Uterus (tissue), 4 donors: ENCODE measurements at places on chromosomes 3 and 15.

GRCh38 chr3:71987828-71988227 lies 202.9 kb upstream of the PROK2 start:
- DNase-seq, result peak; percentile 38

- no peak for DNase-seq
Measured at GRCh38 chr15:68295014-68295805, 17.7 kb downstream of the FEM1B start.

- DNase-seq, result no peak
Measured at GRCh38 chr3:117063930-117064329, 354.4 kb downstream of the TUSC7 start.

DNA sequence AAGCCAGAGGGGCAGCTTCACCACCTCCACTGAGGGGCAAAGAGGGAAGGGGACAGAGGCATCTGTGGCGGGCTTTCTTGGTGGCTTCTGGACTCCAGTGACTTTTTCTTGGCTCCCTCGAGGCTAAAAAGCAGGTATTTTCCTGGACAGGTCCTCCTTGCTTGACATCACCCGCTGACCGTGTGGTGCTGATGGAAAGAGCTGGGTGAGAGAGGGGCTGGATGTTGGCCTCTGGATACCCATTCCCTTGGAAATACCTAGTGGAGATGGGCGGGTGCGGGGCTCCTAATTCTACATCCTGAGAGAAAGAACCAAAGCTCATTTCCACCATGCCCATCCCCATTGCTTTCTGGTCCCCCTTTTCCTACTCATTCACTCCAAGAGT lies 47.1 kb upstream of the TSEN2 start:
- DNase-seq, result no peak

DNA sequence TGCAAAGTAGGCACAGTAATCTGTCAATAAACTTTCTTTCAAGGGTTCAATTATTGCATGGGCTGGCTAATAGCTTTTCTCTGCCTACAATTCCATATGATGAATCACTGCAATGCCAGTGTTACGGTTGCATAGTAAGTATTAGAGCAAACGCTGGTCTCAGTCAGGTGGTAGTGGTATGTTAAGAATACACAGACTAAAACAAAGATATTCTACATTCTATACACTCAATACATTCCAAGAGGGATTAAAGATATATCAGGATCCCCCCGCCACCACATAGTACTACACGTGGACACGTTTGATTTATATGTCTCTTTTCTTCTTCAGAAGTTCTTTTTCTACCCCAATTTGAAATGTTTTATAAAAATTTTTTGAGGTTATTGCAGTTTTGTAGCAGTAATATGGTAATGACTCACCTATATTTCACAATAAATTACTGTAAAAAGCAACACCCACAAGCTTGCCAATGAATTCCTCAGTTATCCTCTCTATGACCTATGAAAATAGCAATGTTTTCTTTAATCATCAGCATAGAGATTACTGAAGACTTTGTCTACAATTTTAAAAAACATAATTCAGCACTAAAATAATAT lies 68.2 kb downstream of the CD200R1L start:
- DNase-seq, result no peak

DNA sequence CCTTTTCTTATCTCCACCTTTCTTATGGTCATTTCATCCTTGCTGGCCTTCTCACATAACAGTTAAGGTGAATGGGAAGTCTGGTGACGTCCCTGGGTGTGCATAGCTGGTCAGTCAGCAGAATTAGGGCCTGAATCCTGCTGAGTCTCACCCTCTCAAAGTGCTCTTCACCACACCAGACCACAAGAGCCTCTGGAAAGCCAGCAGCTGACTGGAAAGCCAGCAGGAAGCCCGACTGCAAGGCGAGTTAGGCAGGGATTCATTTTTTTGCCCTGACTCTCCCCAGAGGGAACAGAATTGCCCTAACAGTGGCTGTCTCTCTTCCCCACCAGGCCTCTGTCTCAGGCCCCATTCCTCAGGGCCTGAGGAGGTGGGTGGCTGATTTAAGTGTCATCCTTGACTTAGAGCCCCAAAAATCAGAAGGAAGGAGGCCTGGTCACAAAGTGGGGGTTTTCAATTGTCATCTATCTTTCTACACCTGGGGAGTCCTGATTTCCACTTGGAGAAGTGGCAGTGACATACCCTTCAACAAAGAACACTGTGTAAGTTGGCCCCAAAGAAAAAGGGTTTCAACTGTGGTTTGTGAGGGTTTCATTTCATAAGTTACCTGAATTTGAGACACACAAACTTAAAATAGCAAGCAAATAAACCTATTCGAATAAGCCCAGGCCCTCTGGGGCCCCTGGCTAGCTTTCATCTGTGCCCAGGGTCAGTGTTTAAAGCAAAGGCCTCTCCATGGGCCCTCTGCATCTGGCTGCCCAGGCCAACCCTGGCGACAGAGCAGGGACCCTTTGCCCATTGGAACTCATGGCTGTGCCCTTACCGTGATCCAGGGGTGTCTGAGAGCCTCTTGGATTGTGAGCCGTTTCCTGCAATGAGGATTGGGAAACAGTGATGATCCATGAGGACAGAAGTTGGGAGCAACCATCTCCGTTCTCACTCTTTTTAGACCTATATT lies 90.5 kb upstream of the HERC1 start:
- DNase-seq, result no peak

GRCh38 chr3:148718982-148719862 lies 21.5 kb downstream of the AGTR1 start:
- DNase-seq, result no peak

DNA sequence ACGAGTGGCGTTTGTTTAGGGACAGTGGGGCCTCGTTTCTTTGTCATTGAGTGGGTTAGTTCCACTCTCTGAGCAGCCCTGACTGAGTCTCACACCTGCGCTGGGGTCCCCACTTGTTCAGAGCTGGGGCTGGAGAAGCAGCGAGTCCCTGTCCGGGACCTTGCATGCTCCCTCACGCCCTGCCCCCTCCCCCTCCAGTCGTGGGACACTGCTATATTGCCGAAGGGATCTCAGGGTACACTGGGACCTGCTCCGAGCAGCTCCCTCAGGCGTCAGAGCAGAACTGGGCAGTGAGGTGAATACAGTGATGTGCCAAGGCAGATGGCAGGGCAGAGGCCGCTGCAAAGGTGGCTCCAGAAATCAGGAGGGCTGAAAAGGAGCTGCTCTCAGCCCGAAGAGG lies 59.9 kb upstream of the KLF13 start:
- peak; percentile 5 for DNase-seq

DNA sequence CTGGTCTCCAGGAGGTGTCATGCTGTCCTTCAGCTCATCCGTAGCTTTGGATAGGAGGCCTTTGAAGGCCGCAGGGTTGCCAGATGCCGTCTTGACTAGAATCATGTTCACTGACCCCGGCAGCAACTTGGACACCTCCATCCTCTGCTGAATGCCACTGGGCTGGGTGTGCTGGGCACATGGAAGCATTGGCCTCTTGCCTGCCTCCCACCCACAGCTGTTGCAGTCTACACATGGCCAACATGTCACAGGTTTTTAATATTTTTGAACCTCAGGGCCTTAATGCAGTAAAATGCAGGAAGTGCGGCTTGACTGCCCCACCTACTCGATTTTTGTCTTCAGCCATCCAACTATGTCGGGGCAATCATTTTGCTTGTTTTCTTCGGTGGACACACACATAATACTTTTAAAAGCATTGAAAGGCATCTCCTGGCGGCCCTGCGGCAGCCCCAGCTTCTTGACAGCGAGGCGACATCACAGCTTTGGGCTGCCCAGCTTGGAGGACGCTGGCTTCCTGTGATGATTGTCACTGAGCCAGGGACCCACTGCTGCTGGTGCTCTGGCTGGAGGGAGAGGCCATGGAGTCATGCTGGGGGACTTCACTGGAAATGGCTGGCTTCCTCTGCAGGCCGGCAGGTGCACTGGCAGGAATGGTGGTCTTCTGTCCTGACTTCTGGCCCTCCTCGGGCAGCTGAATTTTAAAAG lies 31.6 kb upstream of the ACAD9 start:
- no peak for DNase-seq

GRCh38 chr15:57398336-57398735 lies 22.0 kb downstream of the CGNL1 start:
- DNase-seq, result no peak

DNA sequence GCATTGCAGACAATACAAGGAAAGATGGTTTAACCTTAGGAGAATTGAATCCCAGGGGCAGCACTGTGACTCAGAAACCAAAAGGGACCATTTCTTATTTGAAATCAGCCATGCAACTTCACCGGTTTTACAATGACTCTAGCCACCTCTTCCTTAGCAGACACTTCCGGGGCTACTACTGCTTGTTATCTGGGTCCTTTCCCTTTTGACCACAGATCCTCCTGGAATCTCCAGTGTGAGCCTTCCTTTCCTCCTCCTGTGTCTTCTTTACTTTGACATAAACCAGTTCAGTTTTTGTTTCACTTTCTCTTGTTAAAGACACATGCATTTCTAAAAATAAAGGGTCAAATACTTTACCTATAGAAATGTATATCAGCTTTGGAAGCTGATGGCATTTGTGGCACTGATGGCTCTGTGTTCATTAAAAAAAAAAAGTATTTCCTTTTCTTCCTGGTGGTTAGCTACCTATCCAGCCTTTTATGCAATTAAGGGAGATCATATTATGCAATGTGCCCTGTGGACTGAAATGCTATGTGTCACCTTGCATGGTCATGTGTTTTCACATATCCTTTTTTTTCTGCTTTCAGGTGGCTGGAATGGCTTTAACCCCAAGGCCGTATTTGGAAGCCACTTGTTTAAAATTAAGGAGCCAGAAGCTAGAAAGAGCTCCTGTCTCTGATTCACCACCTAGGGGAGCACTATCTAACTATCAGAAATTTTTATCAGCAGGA lies 296.2 kb downstream of the CHL1 start:
- DNase-seq, result no peak

GRCh38 chr3:36893137-36893557 lies 51.7 kb downstream of the TRANK1 start:
- no peak for DNase-seq

DNA sequence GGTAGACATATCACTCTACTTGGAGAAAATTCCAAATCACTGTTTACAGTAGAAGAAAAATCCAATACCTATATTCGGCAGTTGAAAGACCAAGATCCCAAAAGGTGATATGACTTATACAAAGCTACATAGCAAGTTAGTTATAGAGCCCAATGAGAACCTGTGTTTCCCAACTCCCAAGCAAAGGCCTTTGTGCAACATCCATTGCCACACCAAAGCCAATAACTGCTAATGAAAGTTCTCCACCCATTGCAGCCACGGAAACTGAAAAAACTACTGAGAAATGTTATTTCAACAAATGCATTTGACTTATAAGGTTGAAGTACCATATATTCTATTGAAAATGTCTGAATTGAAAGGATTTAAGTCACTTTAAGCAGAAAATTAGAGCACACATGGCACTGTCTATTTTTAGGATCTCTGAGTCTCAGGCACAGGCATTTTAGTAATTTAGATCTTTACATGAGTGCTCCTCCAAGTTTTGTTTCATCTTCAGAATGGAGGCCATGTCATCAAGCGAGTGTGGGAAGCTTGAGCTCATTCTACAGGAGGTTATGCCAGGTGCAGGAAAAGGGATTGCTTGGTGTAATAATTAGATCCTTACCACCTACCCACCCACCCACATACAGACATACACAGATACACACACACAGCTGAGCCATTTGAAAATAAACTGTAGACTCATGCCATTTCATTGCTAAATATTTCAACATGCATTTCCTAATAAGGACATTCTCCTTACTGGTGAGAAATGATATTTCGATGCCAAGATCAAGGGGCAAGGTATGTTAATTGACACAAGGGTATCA lies 19.7 kb upstream of the ANO10 start:
- no peak for DNase-seq

DNA sequence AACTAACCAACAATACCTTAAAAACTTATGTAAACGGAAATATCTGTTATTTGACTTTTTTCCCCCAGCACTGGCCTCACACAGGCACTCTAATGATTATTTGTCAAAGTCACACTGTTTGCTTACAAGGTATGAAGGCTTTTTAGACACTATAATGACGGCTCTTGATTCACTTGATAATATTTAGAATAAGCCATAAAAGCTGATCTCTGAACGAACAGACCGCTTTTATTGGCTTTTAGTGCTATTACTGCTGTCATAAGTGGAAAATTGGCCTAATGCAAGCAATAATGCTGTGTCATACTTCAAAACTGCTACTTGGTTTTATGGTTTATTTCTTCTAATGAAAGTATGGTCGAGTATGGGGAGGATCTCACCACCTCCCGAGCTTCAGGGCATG lies 35.1 kb downstream of the MDFIC2 start:
- DNase-seq, result no peak

- DNase-seq, result no peak
Measured at GRCh38 chr3:143367171-143367570, 247.6 kb downstream of the CHST2 start.

DNA sequence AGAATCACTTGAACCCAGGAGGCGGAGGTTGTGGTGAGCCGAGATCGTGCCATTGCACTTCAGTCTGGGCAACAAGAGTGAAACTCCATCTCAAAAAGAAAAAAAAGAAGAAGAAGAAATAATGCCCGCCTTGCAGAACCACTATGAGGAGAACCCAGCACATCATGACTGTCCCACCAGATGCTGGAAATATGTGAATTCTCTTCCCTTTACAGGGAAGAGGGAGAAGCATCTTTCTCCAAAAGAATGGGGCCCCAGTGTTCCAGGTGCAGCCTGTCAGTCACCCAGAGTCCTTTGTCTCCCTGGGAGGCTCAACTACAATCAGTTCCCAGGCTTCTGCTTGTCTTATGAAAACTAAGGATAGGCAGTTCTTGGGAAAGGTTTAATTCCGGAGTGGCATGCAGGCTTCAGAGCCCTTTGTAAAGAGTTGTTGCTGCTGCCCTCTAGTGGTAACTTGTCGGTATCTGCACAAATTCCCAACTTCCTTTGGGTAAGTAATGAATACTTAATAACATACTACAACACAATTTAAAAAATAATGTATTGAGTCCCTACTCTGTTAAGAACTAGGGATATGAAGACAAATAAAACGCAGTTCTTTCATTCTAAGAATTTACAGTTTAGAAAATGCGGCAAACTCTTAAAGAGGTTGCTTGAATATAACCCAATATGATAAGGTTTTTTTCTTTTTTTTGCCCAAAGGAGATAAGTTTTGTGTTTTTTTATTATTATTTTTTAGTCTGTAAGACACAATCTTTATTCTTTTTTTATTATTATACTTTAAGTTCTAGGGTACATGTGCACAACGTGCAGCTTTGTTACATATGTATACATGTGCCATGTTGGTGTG lies 18.6 kb upstream of the TICRR start:
- no peak for DNase-seq

- no peak for DNase-seq
Measured at GRCh38 chr15:44596511-44597010, 59.6 kb downstream of the EIF3J start.

GRCh38 chr3:120192159-120192558 lies 92.9 kb downstream of the GPR156 start:
- DNase-seq, result no peak

DNA sequence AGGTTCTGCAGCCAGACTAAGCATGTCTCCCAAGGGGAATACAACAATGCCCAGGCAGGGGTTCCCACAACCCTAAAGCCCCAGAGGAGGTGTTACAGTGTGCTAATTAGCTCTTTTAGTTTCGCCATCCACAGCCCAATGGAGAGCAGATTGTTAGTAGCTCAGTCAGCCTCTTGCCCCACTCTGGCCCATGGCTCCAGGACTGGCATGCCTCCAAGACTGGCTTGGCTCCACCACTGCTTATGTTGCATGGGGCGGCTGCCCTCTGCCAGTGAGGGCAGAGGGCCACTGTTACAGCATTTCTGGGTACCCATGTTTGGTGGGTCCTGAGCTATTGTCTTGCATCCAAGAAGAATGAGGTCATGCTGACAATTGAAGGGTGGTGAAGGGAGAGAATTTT lies 231.1 kb upstream of the MDFIC2 start:
- DNase-seq, result no peak

- no peak for DNase-seq
Measured at GRCh38 chr3:186529201-186529999, 14.8 kb downstream of the CRYGS start.
